ENCODE measurements at places on chromosomes 16 and 17. TPM values are rescaled to one million over a fixed set of nuclear protein-coding genes. Genes with fewer than 3 reads are reported as not detected.
A peak's percentile ranks its signal among the peaks of the same experiment; 100 is the strongest.

GRCh38 chr16:85657996-85658395, 30.8 kb downstream of the GINS2 start:
- DNase-seq = peak; percentile 34

DNA sequence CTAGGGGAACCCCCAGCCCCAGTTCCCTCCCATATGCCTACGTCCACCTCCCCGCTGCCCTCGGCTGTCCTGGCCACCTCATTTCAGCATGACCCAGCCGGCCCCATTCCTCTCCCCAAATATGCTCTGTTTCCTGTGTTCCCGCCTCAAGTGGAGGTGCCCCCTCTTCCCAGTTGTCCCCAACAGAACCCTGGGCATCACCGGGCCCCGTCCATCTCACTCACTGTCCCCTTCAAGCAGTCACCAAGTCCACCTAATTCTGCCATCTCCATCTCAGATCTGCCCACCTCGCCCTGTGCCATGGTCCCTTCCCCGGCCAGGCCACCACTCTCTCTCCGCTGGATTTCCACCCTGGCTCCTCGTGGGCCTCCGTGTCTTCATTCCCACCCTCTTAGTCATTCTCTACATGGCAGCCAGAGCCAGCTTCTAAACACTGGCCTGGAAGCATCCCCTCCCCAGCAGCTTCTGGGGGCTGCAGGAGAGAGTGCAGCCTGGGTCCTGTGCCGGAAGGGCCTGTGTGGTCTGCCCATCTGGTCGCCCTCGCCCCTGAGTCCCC, 12.8 kb downstream of the CDK3 start:
- DNase-seq = no peak

The ZNF319 gene
- total RNA-seq = 7.0 TPM

- DNase-seq = no peak
Measured at GRCh38 chr16:51949282-51949681, 597.7 kb downstream of the TOX3 start.

GRCh38 chr17:67438667-67439066, 61.6 kb downstream of the PITPNC1 start:
- DNase-seq = no peak

- DNase-seq = peak; percentile 77
Measured at GRCh38 chr17:37358098-37358829, 17.5 kb upstream of the C17orf78 start.

GRCh38 chr17:9537177-9537776, 38.3 kb downstream of the STX8 start:
- DNase-seq = no peak

DNA sequence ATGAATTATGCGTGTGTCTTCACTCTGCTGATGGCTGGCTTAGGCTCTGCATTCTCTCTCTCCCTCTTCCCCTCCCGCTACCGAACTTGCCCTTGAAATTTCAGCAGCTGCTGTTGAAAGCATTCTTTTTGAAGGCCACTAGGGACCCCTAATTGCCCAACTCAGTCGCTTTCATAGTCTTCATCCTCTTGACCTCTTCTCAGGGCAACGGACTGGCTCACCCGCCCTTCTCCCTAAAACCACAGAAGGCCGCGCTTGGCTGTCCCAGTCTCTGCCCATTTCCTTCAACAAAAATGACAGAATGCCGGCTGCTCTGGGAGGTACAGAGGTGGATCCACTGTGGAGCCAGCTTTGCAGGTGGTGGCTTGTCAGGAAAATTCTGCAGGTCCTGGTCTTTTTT, 21.0 kb upstream of the FMNL1 start:
- no peak for DNase-seq

- no peak for DNase-seq
Measured at GRCh38 chr17:71921796-71922195, 199.0 kb upstream of the SOX9 start.

The SDK2 gene
- total RNA-seq = 4.7 TPM
